NAMALWA (cell line): ENCODE measurements at places on chromosomes 7 and 10.

- DNase-seq: peak; percentile 81
Observed at GRCh38 chr10:23702977-23703414, 264.1 kb downstream of the OTUD1 start.

DNA sequence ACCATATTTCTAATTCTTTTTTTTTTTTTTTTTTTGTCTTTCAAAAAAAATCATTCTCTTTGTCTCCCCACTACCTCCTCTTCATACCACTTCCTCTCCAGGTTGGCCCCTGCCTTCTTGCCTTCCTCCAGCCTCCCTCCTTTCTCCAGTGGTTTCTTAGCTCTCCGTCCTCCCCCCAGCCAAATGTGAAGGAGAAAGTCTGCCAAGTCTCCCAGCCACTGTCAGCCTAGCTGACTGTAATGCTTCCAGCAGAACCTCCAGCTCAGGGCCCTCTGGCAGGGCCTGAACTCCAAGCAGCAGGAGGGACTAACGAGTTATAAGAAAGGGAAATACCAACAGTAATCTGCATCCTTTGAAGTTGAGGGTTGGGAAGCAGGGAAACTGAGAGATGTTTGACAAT, 35.5 kb upstream of the BICC1 start:
- no peak for DNase-seq

GRCh38 chr7:88867158-88867557, 71.6 kb upstream of the TEX47 start:
- no peak for DNase-seq

DNA sequence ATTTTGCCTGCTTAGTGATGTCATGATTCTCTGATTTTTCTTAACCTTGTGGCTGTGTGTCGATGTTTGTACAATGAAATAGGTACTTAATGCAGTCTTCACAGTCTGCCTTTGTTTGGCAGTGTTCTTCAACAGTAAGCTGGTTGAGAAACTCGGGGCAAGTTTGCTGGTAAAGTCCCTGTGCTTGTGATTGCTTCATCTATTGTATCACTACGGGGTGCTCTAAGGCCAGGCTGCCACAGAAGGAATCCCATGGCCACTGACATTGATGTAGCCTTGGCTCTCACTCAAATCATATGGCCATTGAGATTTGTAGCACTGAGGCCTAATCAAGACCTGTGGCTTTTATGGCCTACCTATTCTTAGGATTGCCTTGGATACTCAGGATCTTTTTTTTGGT, 33.5 kb upstream of the PRSS37 start:
- no peak for DNase-seq

- no peak for DNase-seq
Observed at GRCh38 chr10:79928028-79928583, 20.8 kb downstream of the SFTPD start.

DNA sequence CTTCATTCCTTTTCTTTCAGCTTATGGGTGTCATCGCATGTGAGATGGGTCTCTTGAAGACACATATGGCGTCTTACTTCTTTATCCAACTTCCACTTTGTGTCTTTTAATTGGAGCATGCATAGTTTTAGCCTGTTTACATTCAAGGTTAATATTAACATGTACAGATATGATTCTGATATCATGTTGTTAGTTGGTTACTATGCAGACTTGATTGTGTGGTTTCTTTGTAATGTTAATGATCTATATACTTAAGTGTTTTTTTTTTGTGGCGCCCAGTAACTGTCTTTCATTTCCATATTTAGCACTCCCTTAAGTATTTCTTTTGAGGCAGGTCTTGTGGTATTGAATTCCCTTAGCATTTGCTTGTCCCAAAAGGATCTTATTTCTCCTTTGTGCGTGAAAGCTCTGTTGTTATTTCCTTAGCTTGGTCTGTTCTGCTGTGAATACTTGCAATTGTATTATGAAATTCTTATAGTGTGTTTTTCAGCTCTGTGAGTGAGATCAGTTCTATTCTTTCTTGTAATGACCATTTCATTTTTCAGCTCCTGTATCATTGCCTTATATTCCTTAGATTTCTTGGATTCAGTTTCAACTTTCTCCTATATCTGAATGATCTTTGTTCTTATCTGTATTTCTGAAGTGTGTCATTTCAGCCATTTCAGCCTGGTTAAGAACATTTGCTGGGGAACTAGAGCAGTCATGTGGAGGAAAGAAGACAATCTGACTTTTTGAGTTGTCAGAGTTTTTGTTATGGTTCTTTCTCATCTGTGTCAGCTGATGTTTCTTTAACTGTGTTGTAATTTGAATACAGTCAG, 88.4 kb downstream of the ABCA13 start:
- DNase-seq: no peak

DNA sequence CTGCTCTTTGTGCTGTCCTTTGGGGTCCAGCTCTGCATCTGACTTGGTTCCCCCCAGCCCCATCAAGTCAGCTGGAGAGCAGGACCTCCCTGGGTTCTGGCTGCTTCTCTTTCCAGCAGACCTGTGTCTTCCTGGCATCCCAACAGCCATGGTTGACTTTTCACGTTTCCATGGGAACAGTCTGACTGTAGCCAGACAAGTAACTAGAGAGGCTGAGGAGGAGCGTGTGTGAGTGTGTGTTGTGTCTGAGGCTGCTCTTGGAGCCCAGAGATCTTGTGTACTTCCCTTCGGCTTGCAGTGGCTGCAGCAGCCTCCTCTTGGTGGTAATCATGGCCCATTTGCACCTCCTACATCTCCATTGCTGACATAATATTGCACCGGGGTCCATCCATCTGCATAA, 332.0 kb downstream of the RPS24 start:
- no peak for DNase-seq

DNA sequence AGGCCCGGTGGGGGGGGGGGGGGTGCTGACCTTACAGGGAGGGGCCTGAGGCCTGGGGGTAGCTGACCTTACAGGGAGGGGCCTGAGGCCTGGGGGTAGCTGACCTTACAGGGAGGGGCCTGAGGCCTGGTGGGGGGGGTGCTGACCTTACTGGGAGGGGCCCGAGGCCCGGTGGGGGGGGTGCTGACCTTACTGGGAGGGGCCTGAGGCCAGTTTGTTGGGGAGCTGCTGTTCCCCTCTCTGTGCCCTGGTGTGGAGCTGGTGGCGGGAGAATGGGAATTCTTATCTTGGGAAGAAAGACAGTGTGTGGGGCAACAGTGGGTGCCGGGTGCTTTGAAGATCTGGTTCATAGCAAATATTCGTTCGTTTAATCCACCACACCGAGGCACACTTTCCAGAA, 46.6 kb upstream of the CFAP46 start:
- DNase-seq: no peak

- no peak for DNase-seq
Observed at GRCh38 chr10:35640474-35640873, 1.6 kb downstream of the FZD8 start.

DNA sequence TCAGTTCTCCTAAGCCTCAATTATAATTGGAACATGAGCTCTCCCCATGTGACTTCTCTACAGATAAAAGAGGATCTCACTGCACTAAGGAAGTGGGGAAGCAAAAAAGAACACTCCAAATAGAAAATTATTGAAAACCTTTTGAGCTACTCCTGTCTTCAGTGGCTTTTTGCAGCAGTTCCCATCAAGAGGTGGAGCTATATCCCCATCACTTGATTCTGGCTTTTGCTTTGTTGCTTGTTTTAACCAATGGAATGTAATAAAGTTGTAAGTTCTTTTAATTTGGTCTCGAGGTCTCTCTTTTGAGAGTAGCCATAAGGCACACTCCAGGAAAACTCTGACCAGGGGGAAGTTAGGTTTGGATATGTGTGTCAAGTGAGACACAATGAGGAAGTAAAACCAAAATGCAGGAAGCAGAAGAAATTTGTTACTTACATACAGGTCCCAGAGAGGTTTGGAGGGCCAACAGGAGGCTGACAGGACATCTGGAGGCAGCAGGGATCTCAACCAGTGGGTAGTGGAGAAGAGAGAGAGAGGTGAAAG, 569.4 kb downstream of the HTR7 start:
- DNase-seq: no peak

- no peak for DNase-seq
Observed at GRCh38 chr7:109611656-109612055, 1042.0 kb downstream of the DNAJB9 start.

DNA sequence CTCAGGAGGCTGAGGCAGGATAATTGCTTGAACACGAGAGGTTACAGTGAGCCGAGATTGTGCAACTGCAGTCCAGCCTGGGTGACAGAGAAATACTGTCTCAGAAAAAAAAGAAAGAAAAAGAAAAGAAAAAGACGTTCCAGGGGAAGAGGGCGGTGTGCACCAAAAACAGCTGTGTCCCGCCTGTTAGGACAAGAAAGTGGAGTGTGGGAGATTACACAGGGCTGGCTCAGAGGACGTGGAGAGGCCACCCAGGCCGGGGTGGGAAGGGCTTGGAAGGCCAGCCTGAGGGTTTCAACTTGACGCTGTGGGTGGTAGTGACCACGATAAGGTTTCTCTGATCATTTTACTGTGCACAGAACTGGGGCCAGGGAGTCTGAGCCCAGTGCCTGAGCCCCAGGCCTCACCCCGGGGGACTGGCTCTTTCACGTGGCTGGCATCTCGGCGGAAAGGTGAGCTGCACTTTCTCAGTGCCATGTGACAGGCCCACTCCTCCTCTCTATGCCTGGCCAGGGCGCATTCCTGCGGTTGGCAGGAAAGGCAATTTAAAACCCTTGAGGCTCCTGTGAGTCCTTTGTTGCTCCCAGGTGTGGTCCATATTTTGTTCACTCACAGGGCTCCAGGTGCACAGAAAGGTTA, 13.9 kb downstream of the RHBDD2 start:
- no peak for DNase-seq

- no peak for DNase-seq
Observed at GRCh38 chr7:1666317-1666822, 3.7 kb upstream of the ELFN1 start.

- no peak for DNase-seq
Observed at GRCh38 chr10:111266165-111266564, 189.3 kb downstream of the ADRA2A start.

DNA sequence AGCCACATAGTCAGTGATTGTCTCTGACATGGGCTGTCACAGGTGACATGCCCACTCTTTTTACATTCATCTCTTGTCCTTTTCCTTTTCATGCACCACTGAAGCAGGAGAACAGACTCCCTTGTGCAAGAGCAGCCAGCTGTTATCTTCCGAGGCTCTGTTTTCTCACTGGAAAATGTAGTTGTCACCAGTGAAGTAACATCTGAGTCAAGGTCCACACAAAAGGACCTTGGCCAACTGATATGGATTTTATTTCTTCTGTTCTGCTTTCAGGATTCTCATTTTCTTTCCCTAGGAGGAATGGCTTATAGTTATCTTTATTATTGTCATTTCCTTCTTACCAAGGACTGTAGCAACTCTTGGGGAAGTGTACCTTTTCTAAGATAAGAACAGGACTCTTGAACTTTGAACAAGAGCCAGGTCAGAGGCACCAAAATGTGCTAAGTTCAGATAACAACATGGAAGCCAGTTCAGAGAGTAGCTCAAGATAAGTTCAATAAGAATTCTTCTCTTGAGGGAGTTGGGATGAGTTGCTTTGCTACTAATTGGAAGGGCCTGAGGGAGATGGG, 22.7 kb downstream of the AVPI1 start:
- no peak for DNase-seq

DNA sequence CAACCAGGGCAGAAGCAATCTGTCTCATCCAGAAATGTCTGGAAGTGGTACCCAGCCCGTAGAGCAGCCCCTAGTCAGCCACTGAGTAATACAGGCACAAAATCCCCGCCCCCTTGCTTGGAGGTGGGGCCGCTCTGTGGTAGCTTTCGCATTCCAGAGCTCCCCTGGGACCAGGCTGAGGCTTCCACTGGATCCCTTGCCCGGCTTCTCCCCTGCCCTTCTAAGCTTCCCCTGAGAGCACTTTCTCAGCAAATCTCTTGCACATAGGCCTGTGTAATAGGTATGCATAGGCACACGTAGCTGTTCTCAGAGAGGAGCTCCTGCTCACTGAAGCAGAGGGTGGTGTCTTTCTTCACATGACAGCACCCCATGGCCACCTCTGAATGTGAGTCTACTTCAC, 144.2 kb downstream of the BMS1 start:
- no peak for DNase-seq

- DNase-seq: peak; percentile 85
Observed at GRCh38 chr10:11782793-11783557, 40.2 kb upstream of the PROSER2 start.

DNA sequence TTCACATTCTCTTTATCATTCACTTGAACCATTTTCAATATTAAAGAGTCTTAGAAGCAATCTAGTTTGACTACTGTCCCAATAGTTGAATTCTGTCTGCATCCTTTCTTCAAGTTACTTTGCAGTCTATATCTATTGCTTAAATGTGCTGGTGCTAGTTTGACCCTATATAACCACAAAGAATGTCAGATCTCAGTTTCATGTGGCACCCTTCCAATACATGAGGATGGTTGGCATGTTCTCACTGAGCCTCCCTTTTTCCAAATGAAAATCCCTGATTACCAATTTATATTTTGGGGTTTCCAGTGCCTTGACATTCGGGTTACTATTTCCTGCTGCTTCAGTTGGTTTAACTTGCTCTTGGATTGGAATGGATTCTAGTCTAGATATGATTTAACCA, 292.7 kb downstream of the EXOC4 start:
- DNase-seq: no peak
